ENCODE measurements at places on chromosomes 5 and 9.

DNA sequence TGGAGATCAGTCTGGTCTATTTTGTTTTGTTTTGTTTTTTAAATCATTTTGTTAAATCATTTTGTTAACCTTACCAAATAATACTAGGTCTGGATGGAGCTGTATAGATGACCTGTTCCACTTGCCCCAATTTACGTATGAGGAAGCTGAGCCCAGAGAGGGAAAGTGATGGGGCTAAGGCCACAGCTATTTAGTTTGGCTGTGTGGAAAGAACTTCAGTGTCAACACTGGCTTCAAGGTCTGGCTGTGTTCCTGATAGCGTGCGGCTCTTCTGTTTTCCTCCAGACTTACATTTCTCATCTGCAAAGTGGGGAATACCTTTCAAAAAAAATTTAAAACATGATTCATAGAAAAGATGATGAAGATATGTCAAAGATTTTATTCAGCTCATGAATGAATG, 112.5 kb downstream of the PTTG1 start:
- DNase-seq: no peak

DNA sequence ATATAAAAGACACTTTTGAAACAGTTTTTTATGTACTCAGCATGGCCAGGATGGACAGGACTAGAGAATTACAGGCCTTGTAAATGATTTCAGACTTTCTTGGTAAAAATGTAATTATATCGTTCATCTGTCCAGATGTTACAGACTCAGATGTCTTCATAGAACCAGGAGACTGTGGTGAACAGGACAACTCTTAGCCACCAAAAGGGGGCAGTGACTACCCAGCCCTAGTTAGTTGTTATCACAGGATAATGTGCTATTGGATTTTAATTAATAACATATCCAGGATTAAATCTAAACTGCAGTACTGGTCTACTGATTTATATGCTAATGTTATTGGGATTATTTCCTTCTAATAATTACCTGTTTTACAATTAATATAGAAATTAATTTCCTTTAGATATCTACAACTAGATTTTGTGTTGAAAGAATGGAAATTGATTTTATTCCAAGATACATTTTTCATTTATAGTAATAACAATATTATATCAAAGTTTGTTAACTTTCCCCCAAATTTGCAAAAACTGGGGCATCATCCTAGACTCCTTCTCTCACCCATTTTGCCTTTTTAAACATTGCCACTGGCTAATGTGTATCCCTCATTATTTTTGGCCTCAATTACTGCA, 99.4 kb downstream of the MTREX start:
- peak; percentile 18 for DNase-seq

DNA sequence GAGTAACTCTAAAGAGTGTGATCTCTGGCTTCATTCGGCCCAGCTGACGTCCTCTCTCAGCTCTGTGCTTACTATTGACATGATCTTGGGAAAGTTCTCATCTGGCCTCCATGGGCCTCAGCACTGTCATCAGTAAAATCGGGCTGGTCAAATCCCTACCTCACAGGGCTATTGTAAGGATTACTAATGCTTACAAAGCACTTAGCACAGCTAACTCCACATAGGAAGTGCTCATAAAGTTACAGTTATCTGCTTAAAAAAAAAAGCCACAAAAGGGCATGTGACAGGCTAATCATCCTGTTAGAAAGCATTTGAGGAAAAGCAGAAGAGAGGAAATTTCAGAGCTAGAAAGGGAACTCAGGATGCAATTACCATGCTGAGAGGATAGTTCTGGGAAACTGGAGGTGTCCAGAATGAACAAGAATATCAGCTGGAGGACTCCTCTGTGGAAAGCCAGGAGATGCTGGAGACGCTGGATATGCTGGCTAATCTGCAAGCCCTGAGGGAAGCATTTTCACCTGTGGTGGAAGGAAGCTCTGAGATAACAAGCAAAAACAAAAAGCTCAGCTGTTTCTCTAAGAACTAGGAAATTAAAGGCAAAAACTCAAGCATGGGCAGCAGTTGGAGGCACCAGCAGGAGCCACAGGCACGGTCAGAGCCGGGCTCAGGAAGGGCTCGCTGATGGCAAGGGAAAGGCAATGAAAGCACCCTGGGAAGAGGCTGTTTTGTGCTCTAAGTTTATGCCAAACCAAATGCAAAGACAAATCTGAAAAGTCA, 4.4 kb upstream of the BHMT start:
- no peak for DNase-seq

DNA sequence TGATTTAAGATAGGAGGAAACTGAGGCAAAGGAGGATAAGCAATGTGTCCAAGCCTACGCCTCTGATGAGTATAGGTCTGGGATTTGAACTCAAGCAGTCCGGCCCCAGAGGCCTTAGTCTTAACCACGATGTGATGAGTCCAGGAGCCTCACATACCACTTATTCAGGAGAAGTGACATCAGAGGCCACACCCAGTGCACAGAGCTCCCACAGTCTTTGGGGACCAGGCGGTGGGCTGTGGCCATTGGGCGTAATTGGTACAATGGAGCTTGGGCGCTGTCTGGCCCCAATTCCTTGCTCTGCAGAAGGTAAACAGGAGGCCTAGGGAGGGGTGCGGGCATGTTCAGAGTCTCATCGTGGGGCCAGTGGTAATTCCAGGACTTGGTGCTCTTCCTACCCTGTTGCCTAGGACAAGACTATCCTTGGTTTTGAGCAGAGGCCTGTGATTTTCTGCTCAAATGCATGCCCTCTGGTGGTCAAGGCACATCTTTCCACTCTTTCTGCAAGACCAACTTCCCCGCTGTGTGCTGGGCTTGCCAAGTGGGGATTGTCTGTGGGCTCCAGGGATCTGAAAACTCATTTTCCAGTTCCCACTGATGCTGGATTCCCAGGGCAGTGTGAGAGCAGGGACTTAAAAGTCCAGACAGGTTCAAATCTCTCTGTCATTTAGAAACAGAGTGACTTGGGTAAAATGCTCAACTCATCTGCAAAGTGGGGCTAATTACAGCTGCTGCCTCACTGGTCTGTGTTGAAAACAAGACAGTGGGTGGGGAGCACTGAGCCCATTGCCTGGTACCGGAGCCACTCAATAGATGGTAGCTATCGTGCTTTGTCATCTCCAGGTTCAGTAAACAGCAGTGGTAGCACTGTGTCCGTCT, 15.8 kb downstream of the NDST1 start:
- DNase-seq: peak; percentile 57
